ENCODE measurements at places on chromosomes 11 and 22.

DNA sequence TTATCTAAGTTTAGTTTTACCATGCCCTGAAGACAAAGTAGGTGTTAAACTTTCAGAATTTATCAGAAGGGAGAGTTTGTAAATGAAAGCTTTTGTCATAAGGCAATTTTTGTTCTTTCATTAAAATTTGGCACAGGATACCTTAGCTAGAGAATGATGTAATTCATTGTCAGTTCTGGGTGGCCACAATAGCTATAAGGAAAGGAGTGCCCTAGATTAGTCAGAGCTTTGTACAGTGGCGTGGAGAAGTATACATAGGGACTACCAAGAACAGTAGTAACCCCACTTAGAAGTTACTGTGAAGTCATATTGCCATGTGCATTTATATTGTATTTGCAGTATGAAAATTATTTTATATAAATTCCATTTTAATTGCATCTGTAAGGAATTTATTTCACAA is 126.3 kb upstream of the CARD18 start:
- DNase-seq = no peak

GRCh38 chr11:45333001-45333971 is 47.1 kb upstream of the SYT13 start:
- peak; percentile 51 for DNase-seq

- no peak for DNase-seq
These were observed 1158.7 kb upstream of the CNTN5 start for GRCh38 chr11:97862021-97862420.

DNA sequence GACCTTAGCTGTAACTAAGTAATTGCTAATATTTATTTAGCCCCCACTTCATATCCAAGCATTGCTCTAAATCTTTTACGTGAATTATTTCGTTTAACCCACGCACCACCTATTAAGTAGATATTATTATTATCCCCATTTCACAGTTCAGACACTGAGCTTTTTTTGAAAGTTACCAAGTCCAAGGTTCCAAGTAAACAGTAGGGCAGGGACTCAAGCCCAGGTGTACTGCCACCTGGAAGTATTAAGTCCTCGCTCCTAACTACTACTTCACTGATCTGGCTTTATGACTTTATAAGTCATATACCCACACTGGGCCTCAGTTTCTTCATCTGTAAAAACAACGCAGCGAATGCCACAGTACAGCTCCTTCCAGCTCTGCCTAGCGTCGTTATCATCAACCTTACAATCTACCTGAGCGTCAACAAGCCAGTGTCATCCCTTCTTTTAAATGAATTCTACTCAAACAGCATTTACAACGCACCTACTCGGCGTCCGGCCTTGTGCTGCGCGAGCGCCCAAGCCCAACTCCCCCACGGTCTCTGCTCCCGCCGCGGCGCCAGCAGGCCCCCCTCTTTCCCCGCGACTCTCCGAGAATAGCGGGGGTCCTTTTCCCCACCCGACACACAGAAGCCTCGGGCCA is 624 bp downstream of the TMEM41B start:
- DNase-seq = peak; percentile 39

DNA sequence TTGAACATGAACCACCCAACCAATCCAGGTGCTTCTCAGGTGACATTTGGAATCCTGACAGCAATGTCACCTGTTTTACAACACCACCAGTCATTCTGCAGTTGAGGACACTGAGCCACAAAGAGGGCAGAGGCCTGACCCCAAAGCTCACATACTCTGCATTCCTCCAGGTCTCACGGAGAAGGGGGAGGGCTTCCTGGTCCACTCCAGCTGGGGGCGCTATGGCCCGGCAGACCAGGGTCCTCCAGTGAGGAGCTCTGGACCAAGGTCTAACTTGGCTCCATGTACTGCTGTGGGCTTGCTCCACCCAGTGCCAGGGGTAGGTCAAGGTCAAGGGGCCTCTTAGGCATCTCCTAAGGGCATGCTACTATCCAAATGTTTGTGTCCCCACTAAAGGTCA is 1.5 kb upstream of the PNPLA3 start:
- no peak for DNase-seq

All from foreskin fibroblast (primary cell).